ENCODE measurements at places on chromosomes 1 and 21. TPM values are rescaled to one million over a fixed set of nuclear protein-coding genes. Genes with fewer than 3 reads are reported as not detected.

DNA sequence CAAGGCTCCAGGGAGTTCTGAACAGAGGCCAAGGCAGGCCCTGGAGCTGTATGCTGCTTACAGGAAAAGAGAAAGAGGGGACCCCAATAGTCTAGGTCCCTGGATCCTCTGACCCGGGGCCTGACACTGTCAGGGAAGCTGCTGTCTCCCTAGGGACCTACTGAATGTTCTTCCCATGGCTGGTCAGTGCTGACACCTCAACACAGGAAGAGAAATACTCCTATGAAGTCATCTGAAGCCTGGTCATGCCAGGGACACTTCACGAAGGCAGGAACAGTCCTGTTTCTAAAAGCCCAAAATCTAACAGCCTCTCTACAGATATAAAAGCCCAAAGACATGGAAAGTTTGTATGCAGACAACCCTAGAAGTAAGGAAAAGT is 1.7 kb upstream of the LAD1 start:
- no peak for DNase-seq

DNA sequence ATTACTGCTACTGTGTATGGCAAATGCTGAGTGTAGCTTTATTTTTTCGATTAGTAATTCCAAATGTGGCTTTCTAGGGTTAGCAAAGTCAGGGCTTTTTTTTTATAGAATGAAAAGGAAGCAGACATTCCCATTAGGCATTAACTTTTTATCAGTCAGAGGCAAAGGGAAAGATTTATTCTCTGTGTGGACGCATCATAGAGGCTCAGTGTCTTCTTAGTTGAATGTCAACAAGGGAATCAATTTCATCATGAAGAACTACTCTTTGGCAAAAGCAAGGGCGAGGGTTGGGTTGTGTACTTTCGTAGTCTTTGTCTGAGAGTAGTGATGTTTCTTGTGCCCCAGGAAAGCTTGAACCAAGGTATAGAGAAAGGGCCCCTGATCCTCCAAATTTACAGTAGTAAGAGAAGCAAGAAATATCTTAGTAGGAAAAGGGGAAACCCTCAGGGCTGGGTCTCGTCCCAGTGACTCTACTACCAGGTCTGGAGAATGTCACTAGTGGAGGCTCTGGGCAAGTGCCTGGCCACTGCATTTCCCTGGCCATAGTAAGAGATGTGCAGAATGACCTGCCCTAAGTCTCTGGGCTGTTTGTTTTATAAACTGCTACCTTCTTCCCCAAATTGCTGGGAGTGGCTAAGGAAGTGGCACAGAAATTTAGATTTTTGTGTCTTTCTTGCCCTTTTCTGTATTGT is 30.0 kb upstream of the MACF1 start:
- DNase-seq = no peak

DNA sequence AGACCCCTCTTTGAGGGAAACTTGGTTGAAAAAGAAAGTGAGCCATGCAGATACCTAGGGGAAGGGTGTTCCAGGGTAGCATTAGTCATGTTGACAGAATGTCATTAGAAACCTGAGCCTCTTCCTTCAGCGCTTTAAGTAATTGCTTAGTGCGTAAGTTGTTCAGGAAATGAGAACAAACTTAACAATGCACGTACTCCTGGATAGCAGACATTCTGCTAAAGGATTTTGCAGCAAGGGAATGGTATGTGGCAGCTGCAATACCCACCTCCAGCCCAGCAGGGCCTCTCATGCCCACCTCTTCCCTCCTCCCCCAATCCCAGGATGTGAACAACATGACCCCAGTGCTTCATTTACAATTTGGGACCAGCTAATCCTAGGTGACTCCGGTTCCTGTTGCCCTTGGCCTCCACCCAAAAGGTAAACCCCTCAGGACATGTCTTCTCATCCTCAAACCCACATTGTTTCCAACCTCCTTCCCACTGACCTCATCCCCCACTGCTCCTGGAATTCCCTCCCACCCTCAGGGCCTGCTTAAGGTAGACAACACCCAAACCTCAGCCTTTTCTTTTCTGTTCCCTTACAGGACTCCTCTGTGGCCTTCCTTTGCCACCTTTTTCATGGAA is 98.0 kb upstream of the BCAR3 start:
- DNase-seq = no peak

GRCh38 chr1:6329851-6330250 is 63.7 kb downstream of the ACOT7 start:
- DNase-seq = no peak

- no peak for DNase-seq
Observed at GRCh38 chr1:119679223-119679622, 31.2 kb upstream of the ZNF697 start.

DNA sequence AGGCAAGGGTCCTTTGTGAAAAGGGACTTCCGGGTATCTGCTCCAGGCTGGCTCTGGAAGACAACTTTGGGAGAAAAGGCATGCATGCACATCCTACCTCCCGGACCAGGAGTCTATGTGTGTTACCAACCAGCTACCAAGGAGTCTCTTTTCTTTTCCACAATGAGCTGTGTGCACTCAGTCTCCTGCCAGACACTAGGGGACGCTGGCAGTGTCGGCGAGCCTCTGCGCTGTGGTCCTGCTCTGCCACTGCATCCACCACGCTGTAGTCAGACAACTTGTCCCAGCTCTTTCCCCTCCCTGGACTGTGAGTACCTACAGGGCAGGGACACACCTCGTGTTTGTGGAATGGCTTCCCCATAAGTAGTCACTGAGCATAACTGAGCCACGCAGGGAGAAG is 5.1 kb upstream of the SSR2 start:
- DNase-seq = no peak

Gene FAM131C
- 5.9 TPM for total RNA-seq
